ENCODE measurements at places on chromosomes 11 and 22. TPM values are rescaled to one million over a fixed set of nuclear protein-coding genes. Genes with fewer than 3 reads are reported as not detected.

The GLB1L3 gene
- 0.81 TPM for total RNA-seq

The FGF4 gene
- total RNA-seq, result not detected

The OR51I1 gene
- total RNA-seq, result not detected

The DGCR6L gene
- total RNA-seq, result 58.2 TPM

The SAA4 gene
- total RNA-seq, result not detected

The APLNR gene
- total RNA-seq, result not detected

The INPP5J gene
- 0.24 TPM for total RNA-seq

The P2RY2 gene
- total RNA-seq, result 0.16 TPM

The LRRC55 gene
- total RNA-seq, result not detected

The PTPRCAP gene
- 0.32 TPM for total RNA-seq

The JHY gene
- 10.3 TPM for total RNA-seq

The TTC36 gene
- 0.24 TPM for total RNA-seq

The CD248 gene
- 174 TPM for total RNA-seq

The THAP7 gene
- total RNA-seq, result 30.7 TPM

The TMPRSS5 gene
- total RNA-seq, result 0.32 TPM

The SPON1 gene
- total RNA-seq, result 2.2 TPM

Measured in hair follicle dermal papilla cell (primary cell).